ENCODE measurements at places on chromosomes 6 and 20. TPM values are rescaled to one million over a fixed set of nuclear protein-coding genes. Genes with fewer than 3 reads are reported as not detected.

DNA sequence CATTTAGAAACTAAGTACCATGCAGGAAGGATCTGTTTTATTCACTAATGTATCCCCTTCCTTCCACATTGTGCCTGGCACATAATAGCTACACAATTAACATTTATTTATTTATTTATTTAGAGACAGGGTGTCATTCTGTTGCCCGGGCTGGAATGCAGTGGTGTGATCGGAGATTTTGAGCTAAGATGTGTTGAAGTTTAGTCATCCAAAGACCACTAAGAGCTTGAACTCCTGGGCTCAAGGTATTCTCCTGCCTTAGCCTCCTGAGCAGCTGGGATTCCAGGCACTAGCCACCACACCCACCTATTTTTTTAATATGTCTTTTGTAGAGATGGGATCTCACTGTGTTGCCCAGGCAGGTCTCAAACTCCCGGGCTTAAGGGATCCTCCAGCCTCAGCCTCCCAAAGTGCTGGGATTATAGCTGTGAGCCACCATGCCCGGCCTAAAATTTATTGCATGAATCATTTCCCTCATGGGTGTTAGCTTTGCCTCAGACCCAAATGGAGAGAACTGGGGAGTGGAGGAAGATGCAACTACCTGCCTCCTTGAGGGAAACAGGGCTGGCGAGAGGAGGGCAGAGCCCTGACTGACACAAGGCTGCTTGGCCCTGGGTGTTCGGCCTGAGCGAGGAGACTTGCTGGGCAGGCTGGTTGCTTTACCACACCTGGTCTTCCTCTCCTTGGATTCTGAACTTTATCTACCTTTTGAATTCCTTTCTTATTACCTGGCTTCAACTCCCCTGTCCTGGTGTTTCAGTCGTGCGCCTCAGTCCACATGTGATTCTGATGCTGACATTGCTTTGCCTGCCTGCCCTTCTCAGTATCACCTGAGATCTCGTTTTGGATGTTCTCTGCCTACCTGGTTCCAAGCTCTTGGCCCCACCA lies 1.7 kb upstream of the DYNLT1 start:
- DNase-seq, result peak; percentile 39

- no peak for DNase-seq
These were observed 86.8 kb downstream of the PPP1R14C start for GRCh38 chr6:150229436-150230163.

C6orf15 gene
- not detected for total RNA-seq

SLC22A2 gene
- total RNA-seq, result not detected

DNA sequence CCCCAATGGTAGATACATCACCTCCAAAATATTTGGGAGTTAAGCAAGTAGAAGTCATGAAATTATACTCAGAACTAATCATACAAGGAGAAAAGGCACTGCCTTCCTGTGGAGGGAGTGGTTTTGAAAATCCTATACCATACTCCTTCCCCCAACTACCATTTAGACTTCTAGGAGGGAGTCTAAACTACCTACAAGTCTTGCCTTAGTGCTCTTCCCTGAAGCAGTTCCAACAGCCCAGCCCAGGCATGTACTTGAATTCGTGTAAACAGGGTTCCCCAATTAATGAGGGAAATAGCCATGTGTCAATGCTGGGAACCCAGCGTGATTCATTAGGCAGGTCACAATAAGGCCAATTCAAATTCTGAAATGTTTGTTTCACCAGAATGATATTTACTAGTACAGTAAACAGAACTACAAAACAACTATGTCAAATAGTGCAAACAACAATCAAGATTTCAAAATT lies 39.1 kb upstream of the SGK1 start:
- DNase-seq, result no peak

All from left lobe of liver (tissue), 2 donors.